ENCODE measurements at places on chromosomes 12 and 14.
A peak's percentile ranks its signal among the peaks of the same experiment; 100 is the strongest.

GRCh38 chr14:70254476-70254961 lies 65.8 kb upstream of the SLC8A3 start:
- DNase-seq = no peak

- DNase-seq = no peak
These were observed 121.0 kb downstream of the FBXL14 start for GRCh38 chr12:1473418-1473817.

GRCh38 chr12:105431537-105432100 lies 101.1 kb downstream of the C12orf75 start:
- DNase-seq = no peak

- no peak for DNase-seq
These were observed 157.1 kb upstream of the GRIN2B start for GRCh38 chr12:14138495-14138894.

DNA sequence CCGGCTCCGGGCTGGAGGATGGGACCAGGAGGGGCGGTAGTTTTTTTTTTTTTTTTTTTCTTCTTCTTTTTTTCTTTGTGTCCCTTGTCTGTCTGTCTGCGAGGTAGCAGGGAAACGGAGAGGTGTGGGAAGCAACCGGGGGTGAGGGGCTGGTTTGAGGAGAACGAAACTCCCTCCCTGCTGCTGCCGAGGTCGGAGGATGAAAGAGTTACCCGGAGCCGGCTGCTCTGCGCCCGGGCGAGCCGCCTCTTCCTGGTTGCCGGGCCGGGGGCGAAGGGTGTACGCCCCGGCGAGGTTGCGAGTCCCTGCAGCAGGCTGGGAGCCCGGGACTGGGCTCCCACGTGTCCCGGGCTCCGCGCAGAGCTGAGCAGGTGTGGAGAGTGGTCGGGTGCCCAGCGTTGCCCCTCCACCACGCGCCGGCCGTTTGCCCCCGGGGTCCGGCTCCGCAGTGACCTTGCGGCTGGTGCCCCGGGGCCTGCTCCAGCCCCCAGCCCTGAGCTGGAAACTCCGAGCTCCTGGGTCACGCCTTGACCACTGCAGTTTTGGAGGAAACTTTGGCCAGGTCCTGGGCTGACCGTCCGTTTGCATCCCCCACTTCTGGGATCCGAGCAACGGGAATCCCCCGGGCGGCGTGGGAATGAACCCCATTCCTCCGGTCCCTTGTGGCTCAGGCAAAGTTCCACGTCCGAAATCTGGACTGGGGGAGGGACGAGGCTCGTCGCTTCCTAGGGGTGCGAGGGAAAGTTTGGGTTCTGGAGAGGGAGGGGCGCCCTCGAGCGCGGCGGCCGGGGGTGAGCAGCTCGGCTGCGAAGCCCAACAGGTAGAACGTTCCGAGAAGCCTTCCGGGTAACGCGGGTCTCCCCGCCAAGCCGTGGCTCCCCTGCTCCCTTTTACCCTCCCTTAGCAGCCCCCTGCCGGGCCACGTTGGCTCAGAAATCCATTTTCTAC lies 1.3 kb downstream of the CHST11 start:
- peak; percentile 37 for DNase-seq

DNA sequence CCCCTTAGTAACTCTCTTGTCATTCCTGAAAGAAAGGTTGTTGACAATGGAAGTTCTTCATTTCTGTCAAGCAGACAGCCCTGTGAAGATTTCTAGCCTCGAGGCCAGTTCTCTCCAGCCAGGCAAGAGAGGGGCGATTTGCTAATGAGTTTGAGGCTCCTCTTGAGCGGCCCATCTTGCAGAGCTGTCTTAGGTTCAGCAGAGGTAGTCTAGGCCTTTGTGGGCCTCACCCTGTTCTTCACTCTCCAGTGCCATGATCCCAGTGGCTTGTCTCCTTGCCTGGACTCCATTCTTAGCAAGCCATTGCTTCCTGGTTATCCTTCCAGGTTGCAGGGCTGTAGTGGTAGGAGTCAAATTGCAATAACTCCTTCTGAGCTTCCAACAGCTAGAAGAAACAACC lies 9.7 kb downstream of the TPH2 start:
- no peak for DNase-seq

GRCh38 chr12:8678661-8679111 lies 16.1 kb upstream of the MFAP5 start:
- no peak for DNase-seq
